CD4-positive, alpha-beta T cell treated with Interleukin-15 for 4 hours (primary cell): ENCODE measurements at places on chromosomes 5 and 9.
A peak's percentile ranks its signal among the peaks of the same experiment; 100 is the strongest.

DNA sequence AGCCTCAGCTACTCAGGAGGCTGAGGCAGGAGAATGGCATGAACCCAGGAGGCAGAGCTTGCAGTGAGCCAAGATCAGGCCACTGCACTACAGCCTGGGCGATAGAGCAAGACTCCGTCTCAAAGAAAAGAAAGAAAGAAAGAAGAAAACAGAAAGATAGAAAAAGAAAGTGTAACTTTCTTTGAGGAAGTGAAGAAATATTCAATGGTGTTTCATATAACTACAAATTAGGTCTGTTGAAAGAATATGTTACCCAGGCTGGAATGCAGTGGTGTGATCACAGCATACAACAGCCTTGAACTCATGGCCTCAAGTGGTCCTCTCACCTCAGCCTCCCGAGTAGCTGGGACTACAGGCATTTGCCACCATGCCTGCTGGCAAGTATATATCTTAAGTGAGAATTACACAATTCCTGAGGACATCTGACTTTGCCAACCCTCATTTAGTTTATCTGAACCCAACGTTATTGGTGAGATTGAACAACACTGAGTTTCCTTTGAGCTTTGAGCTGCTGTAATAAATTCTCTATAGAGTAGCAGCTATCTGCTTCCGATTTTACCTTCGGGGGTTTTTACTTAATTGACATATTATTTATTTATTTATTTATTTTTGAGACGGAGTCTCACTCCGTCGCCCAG, 2.0 kb upstream of the FAF2 start:
- DNase-seq: no peak

- no peak for DNase-seq
Measured at GRCh38 chr5:156414391-156414790, 87.4 kb downstream of the SGCD start.

DNA sequence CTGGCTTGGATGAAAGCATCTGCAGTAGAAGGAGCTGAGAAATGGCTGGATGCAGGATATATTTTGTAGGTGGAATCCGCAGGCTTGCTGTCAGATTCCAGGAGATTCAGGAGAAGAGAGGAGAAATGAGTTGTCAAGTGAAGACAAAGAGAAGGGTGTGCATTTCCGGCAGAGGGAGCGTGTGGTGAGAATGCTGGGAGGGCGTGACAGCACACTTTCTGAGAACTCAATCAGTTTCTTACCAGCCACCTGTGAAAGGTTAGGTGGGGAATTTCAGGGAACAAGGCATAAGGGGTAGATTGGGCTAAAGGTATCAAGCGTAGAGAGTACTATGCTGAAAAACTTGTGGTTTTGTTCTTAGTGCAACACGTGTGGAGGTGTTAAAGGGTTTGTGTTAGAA, 199.3 kb upstream of the ANKH start:
- no peak for DNase-seq

DNA sequence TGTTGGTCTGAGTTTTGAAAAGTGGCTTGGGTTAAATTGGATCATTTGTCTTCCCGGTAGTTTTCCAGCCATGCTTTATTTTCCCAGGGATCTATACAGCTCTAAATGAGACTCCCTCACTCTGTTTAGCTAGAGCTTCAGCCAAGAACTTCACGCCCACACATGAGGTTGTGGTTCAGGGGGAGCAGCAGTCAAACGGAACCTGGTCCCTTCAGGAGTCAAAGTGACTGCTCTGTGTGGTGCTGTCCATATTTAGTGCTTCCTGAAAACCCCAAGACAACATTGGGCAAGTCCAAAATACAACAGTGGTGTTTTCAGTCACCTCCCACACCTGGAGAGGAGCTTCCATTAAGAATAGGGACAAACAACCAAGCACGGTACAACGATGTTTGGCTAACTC, 90.5 kb downstream of the ANKH start:
- DNase-seq: no peak

- DNase-seq: no peak
Measured at GRCh38 chr5:166582416-166582815, 1709.0 kb upstream of the WWC1 start.

GRCh38 chr5:175657593-175658271, at the start of gene HRH2:
Gene HRH2 (plus strand): TSS chr5:175658071. CDS start chr5:175683234, 25,163 bp downstream.
- peak; percentile 21 for DNase-seq

- DNase-seq: no peak
Measured at GRCh38 chr9:126443144-126443543, 116.5 kb downstream of the MVB12B start.

DNA sequence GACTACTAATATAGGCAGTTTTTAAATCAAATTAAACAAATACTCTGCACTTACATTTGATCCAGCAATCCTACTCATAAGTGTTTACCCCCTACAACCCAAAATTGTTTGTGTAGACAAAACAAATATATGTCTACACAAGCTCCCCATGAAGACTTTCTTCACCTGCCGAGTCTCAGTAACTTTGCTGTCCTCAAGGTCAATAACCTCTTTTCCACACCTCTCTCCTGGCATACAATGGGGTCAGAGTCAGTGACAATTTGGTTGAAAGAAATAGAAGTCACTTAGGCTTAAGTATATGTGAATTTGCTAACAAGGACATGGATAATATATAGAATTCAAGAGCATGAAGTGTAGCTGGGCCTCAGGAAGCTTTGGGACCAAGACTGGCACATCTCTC, 29.1 kb downstream of the APBA1 start:
- no peak for DNase-seq

GRCh38 chr5:54691656-54692055, 174.1 kb downstream of the SNX18 start:
- DNase-seq: no peak
